ENCODE measurements at places on chromosomes 12 and 14. TPM values are rescaled to one million over a fixed set of nuclear protein-coding genes. Genes with fewer than 3 reads are reported as not detected.

Gene VASH1
- total RNA-seq, result 31.7 TPM

Gene PRIMA1
- 2.1 TPM for total RNA-seq

- no peaks in the 10 kb centered on the region for H3K4me1 ChIP-seq
- H3K27me3 ChIP-seq, result no peaks in the 10 kb centered on the region
- no peak overlapping the region for H3K27ac ChIP-seq
- H3K4me3 ChIP-seq, result no peak overlapping the region
- no peak for DNase-seq
Observed at GRCh38 chr12:52156311-52156710, 35.5 kb downstream of the KRT80 start.

- no peak for DNase-seq
- no peak overlapping the region for H3K4me3 ChIP-seq
- H3K4me1 ChIP-seq, result peaks cover 4% of the 10 kb centered on the region
- no peak overlapping the region for H3K27ac ChIP-seq
- H3K27me3 ChIP-seq, result no peaks in the 10 kb centered on the region
- H3K36me3 ChIP-seq, result no peaks in the 10 kb centered on the region
Observed at GRCh38 chr14:20687362-20688166, 1.0 kb upstream of the ANG start.

GRCh38 chr12:55901881-55902490, 25.7 kb downstream of the PYM1 start:
- peak; percentile 90 for DNase-seq
- peaks cover 11% of the 10 kb centered on the region for H3K4me1 ChIP-seq
- no peak overlapping the region for H3K4me3 ChIP-seq
- H3K27ac ChIP-seq, result peak overlapping the region; percentile 73

- no peaks in the 10 kb centered on the region for H3K36me3 ChIP-seq
- no peaks in the 10 kb centered on the region for H3K27me3 ChIP-seq
- no peak overlapping the region for H3K27ac ChIP-seq
- DNase-seq, result no peak
- H3K4me1 ChIP-seq, result peaks cover 5% of the 10 kb centered on the region
- H3K4me3 ChIP-seq, result no peak overlapping the region
Observed at GRCh38 chr14:93888995-93889394, 38.1 kb upstream of the FAM181A start.

Data from testis (tissue), 5 donors.